Suprapubic skin (tissue), 4 donors: ENCODE measurements at places on chromosomes 4 and X. TPM values are rescaled to one million over a fixed set of nuclear protein-coding genes. Genes with fewer than 3 reads are reported as not detected.

DNA sequence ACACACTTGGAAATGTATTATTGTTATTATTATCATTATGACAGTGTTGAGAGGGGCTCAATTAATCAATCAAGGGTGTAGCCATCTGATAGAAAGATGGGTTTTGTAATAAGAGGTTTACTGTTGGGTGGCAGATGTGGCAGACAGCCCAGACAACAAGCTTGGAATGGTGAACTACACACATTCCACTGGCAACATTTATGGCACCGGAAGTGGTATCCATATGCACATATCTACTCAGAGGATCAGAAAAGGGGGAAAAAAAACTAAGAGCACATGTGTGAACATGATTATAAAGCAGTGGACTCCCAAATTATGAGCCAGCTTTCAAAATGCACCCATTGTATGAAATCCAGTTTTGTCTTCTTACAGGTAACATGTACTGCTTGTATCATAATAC, 125.9 kb upstream of the ARX start:
- DNase-seq: no peak

DNA sequence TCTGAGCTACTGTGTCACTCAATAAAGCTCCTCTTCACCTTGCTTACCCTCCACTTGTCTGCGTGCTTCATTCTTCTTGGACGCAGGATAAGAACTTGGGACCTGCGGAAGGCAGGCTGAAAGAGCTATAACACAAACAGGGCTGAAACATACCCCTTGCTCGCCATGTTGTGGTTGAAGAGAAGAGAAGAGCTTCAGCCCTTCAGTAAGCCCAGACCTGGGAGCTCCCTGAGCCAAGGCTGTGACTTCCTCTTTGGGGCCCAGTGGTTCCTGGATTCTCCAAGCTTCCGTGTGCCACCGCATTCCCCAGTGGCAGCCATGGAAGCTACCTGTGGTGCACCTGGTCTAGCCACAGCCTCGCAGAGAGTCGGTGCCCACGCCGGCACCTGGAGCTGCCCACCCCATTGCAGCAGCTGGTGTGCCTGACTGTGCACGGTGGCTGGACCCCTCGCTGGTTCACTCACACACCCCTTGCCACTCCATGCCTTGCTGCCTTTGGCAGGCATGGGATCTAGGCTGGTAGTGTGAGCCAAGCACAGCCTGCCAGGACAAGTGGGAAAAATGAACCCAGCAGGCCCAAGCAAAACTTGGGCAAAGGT, 160.6 kb downstream of the EVC2 start:
- DNase-seq: no peak

GRCh38 chrX:19724409-19724808, 163.0 kb downstream of the SH3KBP1 start:
- no peak for DNase-seq

DNA sequence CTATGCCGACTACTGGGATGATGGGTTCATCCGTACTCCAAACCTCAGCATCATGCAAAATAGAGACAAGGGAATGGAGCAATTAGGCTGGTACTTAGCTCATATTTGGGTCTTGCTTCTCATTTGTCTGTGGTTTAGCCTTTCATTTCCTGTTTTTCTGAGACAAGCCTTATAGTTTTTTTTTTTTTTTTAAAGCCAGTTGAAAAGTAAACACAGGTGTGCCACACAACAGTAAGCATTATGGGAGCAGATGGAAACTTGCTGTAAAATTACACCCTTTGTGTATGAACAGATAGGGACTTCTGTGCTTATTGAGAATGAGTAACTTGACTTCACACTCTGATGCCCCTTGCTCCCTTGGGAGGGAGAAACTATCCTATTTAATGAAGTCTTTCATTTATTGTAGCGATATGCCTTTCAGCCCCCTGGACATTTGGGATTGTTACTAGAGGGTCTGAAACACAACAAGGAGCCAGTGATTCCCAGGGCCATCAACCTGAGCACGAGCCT, 13.7 kb downstream of the RASSF6 start:
- no peak for DNase-seq

DNA sequence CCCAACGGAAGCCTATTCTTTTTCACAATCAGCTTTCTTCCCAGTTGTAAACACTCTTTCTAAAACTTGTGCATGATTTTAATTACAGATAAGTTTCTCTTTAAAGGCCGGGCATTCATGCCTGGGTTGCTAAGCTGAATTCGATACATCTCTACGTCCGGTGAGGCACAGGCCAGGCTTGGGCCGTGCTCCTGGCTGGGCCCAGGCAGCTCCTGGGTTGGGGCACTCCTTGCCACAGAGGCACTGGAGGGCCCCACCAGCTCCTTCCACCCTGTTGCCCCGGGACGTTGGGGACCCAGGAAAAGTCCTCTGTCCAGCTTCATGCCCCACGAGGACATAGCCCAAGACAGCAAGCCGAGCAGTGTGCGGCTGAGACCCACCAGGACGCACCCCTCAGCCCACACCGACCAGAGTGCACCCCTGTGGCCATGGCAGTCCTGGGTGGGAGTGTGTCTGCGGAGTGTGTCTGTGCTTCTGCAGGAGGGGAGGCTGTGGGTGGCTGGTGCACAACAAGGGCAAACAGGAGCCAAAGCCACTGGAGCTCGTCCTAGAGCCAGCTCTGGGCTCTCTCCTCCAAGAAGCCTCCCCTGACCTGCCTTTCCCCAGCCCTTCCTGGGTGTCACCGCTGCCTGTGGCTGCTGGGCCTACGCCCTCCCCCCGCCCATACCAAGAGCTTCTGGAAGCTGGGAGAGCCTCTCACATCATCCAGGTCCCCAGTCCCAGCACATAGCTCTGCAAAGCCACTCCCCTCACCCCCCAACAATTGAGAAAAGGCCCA, 128.0 kb upstream of the NKX1-1 start:
- no peak for DNase-seq

GRCh38 chr4:126513596-126513995, 1119.2 kb upstream of the INTU start:
- DNase-seq: no peak

DNA sequence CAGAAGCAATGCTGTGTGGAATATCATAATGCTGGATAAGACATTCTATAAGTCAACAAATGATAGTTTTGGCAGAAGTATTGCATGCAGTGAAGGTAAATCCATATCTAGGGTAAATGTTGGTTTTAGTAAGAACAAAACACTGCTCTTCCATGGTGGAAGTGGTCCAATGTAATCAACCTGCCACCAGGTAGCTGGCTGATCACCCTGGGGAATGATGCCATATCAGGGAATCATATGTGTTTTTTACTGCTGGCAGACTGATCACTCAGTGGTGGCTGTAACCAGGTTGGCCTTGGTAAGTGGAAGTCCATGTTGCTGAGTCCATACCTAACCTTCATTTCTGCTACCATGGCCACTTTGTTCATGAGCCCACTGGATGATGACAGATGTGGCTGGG, 74.0 kb upstream of the CENPE start:
- no peak for DNase-seq

Gene F11
- not detected for total RNA-seq

DNA sequence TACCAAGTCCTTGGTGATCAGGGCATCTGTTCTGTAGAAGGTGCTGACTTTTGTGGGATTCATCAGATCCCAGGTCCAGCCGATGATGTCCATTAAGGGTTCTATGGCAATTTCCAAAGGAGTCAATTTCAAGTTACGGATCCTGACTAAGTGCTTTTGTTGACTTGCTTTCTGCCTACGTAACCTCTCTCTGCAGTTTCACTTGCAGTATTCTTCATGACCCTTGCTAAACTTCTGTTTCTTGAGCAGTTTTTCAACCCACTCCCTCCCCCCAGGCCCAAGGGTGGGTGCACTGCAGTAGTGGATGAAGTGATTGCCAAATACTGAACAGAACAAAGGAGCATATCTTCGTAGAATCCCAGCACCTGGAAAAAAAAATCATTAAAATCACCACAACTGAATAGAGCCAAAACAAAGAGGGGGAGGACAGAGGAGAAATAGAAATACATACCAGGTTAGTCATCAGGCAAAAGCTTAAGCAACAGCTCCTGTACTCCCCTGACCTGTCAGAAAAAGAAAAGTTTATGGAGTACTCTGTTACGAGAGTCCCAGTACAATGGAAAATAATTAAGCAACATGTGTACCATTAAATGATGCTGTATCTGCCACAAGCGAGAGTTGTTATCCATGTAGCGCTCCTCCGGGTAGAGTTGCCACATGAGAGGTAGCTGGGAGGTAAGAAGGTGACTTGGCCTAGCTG, 5.8 kb downstream of the CMC4 start:
- no peak for DNase-seq

GRCh38 chr4:99856166-99856565, 38.1 kb downstream of the LAMTOR3 start:
- DNase-seq: no peak

DNA sequence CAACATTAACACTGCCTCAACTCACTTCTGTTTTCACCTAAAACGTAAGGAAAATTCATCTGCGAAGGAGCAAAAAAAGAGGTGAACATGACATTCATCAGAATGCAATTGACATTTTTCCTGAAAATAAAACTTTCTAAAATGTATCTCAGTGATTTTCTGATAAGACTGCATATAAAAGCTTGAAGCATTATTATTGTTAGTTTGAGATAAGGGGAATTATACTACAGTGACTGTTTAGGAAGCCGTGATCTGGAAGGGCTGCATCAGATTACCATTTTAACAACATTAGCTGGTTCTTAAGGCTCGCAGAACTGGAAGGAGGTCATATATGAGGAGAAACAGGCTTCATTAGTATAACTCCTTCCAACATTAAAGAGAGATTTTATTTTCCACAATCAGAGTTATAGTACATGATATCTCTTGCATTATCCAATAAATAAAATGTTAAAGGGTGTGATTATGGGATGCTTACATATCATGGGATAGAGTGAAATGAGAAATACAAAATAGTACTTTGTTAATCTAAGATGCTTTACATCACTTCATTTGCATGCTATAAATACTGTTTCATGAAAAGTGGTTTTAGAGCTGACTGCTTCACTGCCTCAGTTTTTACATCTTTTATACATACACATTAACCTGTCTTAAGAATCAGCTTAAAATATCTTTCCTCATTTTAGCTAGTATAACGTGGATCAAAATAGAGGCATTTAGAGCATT, 1820.1 kb upstream of the TENM3 start:
- DNase-seq: no peak

- DNase-seq: no peak
Measured at GRCh38 chr4:145663194-145663593, 16.8 kb upstream of the C4orf51 start.

DNA sequence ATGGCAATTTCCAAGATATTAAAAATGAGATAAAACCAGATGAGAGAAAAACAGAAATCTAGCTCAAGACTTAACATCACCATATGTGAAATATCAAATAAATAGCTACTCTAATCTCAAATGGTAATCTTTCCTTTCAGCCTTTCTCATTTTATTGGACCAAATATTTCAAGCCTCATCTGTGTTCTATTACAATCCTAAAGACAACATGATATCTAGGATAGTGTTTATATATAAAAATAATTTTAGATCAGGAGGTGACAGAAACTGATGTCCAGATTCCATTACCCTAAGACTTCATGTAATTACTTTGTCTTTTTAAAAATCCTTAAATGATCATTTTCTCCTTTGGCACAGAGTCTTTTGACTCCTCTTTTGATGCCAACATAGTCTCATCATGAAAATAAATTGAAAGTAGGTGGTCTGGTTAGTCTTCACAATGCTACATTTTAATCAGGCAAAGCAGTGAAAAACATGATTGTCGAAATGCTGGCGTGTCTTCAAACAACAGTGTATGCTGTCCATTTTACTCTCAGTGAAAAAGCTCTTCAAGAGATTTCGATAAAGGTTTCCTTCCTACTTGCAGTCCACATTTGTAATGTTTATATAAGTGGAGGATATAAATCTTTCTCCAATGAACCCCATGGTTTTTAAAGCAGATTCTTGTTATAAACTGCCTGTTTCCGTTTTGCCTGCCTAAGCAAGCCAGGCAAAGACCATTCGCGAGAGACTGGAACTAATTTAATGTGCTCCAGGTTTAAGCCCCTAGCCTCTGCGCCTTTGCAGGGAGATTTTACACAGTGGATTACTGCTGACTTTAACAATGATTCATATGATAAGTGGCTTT, 169.8 kb downstream of the SCFD2 start:
- no peak for DNase-seq

- DNase-seq: no peak
Measured at GRCh38 chr4:69828828-69829227, 31.1 kb downstream of the SULT1E1 start.

Gene SPATA4
- not detected for total RNA-seq

GRCh38 chr4:81021142-81021944, 9.2 kb upstream of the BMP3 start:
- DNase-seq: no peak

DNA sequence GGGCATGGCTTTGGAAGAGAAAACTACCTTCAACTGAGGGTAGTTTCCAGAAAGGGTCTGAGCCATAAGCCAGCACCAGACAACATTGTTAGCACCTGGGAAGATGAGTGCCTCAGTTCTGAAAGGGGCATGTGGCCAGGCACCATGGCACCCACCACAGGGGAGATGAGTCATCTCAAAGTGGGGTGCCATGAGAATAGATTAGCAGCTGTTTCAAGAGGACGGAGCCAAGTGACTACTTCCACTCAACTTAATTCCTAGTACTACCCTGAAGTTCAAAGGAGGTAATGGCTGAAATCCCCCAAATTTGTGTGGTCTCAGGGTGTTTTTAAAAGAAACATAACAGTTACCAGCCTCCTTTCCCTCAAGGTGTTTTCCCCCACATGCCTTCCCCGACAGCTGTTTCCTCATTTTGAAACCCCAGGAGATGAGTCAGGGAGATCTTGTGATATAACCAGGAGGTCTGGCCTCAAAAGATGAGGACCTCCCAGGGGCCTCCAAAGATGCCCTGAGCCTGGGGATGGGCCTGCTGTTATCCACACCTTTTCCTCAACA, 27.8 kb upstream of the FTHL17 start:
- no peak for DNase-seq
